GDM1 (cell line): ENCODE measurements at places on chromosomes 7 and 10.

- DNase-seq = no peak
Measured at GRCh38 chr10:126090443-126090842, 194.1 kb downstream of the FANK1 start.

GRCh38 chr7:109844362-109844761, 1246.6 kb upstream of the LRRN3 start:
- no peak for DNase-seq

- DNase-seq = no peak
Measured at GRCh38 chr10:126617733-126618132, 52.8 kb downstream of the C10orf90 start.

GRCh38 chr7:40965016-40965415, 737.9 kb downstream of the INHBA start:
- no peak for DNase-seq

DNA sequence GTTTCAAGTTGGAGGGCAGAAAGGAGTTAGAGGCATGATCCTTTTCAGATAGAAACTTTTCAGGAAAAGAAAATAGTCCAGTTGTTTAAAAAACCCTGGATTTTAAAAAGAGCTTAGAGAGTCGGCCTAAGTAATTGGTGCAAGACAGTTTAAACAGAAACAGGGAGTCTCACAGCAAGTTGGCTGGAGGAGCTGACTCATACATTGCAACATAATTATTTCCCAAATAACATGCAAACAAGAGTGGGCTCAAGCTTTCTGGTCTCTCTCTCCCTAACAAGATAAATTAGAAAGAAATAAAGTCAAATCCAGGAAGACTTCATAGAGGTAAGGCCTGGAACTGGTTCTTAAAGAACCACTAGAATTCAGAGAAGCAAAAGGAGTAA, 100.3 kb upstream of the AGBL3 start:
- no peak for DNase-seq

- no peak for DNase-seq
Measured at GRCh38 chr10:19904202-19904661, 88.0 kb downstream of the PLXDC2 start.

DNA sequence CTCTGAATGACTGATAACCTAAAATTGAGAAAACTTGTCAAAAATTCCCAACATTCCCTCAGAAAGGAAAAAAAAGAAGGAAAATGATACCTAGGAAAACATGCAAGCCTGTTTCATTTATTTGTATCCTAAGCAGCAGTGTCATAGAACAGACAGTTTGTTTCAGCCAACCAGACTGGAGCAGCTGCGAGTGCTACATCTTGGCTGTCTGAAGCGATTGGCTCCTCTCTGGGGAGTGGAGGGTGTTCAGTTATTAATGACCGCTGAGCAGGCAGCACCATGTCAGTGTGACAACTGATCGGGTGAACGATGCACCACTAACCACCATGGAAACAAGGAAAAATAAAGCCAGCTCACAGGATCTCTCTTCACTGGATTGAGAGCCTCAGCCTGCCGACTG, at the start of gene LRRN3:
Gene LRRN3, plus strand, starts transcription at position 282 of the 400 bp plus-strand sequence. CDS start 31,646 bp downstream, outside the sequence.
- no peak for DNase-seq

DNA sequence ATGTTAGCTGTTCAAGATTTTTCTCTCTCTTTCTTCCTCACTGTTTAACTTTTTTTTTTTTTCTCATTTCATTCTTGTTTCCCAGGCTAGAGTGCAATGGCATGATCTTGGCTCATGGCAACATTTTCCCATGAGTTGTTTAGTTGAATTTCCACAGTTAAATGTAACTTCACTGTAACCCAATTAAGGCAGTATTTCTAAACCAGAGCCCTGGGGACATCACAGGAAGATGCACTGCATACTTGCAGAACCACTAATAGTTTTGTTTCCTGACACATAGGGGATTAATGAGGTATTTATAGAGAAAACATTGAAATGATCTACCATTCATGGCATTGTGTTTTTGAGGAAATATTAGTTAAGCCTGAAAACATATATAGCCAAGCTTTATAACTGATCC, 795.6 kb upstream of the GHITM start:
- DNase-seq = no peak

DNA sequence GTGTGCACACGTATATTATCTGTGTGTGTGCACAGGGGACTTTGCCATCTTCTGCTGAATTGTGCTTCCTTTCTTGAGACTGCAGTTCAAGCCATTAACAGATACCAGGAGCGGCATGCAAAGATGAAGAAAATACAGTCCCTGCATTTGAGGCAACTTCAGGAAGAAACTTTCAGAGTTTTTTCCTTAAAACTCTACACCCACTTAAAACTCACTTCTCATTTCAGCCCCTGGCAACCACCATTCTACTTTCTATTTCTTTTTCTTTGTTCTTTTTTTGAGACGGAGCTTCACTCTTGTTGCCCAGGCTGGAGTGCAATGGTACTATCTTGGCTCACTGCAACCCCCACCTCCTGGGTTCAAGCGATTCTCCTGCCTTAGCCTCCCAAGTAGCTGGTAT, 448.9 kb upstream of the ZMIZ1 start:
- DNase-seq = no peak

DNA sequence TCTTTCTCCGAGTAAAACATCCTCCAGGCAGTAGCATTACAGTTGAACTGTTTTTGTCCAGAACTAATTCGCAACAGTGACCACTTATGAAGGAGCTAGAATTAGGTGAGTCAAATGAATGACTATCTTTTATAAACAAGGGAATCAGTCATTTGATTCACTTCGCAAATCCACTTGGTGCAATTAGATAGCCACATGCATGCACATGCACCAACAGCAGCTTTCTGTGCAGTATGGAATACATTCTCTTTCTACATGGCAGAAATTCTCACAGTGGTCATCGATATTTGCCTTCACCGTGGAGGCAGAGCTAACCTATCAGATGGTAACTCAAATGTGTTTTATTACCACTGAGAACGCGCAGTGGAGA, 118.8 kb downstream of the CDK6 start:
- no peak for DNase-seq

GRCh38 chr10:128036011-128036615, 90.1 kb downstream of the MKI67 start:
- no peak for DNase-seq

DNA sequence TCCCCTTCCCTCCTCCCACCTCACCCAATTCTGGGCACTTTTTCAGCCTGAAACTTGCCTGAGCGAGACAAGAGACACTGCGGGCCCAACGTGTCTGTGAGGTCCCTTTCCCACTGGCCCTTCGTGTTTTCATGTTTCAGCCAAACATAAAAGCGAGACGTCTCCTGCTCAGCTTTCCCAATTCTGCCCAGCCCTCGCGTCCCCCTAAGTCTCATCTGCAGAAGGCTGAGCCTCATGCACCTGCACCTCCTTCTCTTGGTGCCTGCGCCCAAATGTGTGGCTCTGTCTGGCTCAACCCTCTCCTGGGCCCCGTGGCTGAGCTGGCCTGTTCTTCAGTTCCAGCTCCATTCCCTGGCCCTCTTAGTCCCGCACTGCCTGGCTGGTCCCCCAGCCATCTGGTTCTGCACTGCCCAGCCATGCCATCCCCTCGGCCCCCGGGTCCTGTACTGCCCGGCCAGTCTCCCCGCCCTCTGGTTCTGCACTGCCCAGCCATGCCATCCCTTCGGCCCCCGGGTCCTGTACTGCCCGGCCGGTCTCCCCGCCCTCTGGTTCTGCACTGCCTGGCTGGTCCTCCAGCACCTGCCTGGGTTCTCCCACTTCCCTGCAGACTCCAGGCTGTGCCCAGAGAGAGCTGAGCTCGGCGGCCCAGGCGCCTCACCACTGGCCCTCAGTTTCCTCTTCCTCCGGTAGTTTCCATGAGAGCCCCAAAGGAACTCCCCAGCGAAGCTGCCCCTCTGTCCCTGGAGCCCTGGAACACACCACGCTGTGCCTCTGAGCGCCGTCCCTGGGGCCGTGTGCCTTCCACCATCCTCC, 224.1 kb downstream of the DNAJB6 start:
- no peak for DNase-seq

DNA sequence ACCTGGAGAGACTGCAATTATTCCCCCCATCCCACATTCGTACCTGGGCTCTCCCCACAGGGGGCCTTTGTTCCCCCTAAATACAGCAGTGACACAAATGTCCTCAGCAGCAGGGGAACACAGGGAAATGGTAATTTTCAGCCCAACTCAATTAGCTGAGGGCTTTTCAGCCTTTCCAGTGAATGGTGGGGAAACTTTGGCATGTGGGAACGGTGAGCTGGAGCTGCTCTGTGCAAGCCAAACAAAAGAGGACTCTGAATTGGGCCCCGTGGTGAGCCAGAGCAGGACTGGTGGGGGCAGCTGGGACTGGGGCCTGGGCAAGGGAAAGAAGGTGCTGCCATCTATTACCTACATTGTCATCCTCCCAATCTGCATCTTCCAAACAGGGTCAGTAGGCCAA, 51.0 kb downstream of the FBXW4 start:
- DNase-seq = no peak

DNA sequence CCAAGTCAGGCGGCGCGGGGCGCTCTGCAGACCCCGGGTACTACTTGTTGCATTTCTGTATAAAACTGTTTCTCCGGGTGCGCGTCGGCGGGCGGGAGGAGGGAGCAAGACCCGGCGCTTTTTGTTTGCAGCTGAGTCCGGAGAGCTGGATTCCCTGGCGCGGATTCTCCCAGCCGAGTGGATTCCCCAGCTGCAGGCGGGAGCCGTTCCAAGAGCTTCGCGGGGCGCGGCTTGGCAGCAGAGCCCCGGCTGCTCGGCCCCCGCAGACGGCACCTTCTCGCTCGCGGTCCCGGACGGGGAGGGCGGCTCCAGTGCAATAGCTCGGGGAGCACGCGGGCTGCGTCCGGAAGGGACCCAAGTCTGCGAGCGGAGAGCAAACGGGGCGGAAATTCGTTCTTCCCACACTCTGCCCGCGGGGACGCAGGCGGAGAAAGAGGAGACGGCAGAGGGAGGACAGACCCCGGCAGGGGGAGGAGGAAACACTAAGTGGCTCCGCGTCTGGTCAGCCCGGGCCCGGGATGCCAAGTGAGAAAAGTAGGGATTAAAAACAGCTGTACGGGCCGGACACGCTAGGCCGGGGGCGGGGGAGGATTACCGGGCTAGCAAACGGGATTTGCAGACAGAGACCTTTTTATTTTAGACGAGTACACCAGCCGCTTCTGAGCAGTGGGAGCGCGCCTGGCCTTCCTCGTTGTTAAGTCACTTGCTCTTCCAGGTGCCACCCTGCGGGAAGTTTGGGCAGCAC, at the start of gene TRIL:
Gene TRIL, minus strand, starts transcription at position 96 of the 745 bp plus-strand sequence. CDS start 284 bp downstream, outside the sequence.
- no peak for DNase-seq

- no peak for DNase-seq
Measured at GRCh38 chr7:32507414-32507813, 12.1 kb downstream of the AVL9 start.

- no peak for DNase-seq
Measured at GRCh38 chr7:148505645-148506375, 84.8 kb upstream of the C7orf33 start.

DNA sequence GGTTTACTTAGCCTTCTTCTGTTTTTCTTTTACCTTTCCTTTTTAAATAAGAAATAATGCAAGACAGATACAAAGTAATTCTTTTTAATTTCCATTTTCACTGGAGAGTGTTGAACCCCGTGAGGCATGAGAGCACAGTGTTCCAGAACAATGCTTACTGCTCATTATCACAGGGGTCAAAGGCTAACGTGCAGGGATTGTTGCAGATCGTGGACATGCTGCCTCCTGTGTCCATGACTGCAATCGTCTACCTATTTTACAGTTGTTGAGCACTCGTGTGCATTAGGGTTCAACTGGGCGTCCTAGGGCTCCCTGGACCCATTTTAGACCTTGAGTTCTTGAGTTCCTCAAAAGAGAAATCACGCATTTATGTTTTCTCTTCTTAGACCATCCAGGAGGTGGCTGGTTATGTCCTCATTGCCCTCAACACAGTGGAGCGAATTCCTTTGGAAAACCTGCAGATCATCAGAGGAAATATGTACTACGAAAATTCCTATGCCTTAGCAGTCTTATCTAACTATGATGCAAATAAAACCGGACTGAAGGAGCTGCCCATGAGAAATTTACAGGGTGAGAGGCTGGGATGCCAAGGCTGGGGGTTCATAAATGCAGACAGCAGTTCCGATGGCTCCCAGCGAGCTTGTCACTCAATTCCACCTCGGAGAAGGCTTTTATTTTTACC, 124.2 kb downstream of the EGFR start:
- DNase-seq = no peak

- no peak for DNase-seq
Measured at GRCh38 chr7:2823130-2823529, 21.0 kb downstream of the GNA12 start.

- DNase-seq = no peak
Measured at GRCh38 chr10:80465451-80465835, 11.3 kb downstream of the TSPAN14 start.

- no peak for DNase-seq
Measured at GRCh38 chr10:109454691-109455090, 468.6 kb downstream of the XPNPEP1 start.

DNA sequence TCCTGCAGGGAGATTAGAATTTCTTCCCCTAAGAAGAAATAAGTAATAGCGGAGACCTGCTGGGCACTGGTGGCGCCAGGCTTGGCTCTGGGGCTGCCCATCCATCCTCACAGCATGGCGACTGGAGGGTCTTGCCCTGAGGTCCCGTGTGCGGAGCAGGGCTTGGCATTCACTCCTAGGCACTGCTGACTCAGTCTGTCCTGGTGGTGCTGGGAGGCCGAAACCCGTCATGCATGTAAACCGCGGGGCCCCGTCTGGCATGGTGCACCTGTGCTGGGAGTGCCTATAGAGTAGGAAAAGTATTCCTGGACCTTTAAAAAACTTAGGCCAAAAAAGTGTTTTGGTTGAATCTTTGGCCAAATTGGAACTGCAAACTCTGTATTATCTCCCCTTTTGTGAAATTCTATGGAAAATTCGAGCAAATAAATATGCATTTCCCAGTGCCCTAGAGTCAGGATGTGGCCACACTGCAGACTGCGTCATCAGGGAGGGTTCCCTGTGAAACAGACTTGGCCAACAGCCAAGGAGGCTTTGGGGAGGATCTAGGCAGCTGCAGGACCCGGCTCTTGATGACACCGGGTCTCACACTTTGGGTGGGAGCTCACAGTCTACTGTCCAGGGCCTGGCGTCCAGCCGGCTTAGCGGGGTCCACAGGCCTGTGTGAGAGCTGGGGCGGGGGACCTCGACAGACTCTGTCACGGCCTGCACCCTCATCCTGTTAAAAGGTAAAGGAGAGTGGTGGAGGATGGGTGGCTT, 122.3 kb downstream of the VIPR2 start:
- DNase-seq = no peak

- DNase-seq = no peak
Measured at GRCh38 chr10:17649836-17650235, 5.9 kb downstream of the STAM start.

DNA sequence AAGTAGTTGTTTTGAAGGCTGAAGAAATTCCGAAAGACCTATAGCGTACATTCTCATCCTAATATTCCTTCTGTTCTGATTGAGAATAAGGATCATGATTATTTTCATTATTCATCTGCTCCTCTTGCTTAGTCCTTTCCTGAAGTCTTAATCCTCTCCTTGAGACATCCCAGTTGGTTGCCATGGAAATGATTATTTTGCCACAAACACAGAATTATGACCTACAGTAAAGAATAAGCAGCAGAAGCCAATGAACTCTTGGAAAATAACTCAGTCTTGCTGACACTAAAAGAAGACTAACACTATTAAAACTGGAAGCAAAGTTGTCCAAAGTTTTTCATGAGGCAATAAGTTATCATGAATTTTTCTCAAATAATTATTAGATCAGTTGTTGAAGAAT, 47.8 kb upstream of the JAZF1 start:
- no peak for DNase-seq

GRCh38 chr10:4382811-4383210, 443.2 kb upstream of the AKR1E2 start:
- no peak for DNase-seq
